ENCODE measurements at places on chromosomes 3 and 15.

- no peak for DNase-seq
Measured at GRCh38 chr3:144663456-144664436, 692.1 kb downstream of the DIPK2A start.

GRCh38 chr3:40254891-40255290 is 54.6 kb upstream of the EIF1B start:
- DNase-seq, result no peak

GRCh38 chr3:8824238-8824637 is 54.8 kb upstream of the OXTR start:
- no peak for DNase-seq

DNA sequence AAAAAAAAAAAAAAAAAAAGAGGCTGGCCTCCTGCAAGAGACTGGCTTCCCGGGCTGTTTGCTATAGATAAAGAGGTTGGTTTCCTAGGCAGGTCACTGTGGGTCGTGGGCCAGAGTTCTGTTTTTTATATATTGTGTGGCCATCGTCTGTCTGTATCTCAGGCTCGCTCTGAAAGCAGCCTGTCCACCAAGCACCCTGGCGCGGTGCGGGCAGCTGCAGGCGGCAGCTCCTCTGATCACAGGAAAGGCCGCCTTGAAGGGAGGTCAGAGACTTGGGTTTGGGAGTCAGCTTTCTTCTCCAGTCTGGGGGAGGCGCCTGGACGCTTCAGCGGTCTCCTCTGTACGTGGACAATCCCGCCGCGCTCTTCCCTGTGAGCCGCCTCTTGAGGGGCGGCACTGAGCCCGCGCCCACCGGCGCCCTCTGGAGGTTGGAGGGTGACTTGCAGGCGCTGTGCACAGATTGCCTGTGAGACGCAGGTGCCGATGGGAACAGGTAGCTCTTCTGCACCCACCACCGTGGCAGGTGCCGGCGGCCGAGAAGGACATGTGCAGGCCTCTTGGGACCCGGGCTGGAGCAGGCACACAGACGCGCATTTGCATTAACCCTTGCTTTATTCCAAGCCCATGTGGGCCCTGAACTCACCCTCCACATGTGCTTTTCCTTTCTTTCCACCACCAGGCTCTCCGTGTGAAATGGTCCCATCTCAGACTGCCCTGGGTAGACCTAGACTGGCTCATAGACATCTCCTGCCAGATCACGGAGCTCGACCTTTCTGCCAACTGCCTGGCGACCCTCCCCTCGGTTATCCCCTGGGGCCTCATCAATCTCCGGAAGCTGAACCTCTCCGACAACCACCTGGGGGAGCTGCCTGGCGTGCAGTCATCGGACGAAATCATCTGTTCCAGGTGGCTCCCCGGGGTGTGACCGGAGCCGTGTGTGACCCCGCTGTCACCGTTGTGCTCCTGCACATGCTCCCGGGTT is 89.3 kb downstream of the LRRK1 start:
- DNase-seq, result peak; percentile 23

DNA sequence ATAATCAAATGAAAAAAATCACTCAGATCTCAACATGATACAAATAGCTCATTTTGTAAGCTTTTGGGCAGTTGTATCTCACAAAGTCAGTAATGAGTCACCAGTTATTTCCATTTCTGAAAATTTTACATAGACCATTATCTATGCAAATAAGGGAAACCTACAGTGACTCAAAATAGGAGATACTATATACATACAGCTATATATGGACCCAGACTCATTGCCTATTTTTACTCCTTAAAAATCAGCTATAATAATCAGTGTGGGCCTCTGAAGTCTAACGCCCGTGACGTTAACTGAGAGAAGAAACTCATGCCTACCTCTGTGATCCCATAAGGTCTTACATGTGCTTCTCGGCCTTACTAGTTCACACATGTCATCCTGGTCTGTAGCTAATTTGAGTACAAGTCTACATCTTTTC is 31.6 kb downstream of the LRIG1 start:
- no peak for DNase-seq

DNA sequence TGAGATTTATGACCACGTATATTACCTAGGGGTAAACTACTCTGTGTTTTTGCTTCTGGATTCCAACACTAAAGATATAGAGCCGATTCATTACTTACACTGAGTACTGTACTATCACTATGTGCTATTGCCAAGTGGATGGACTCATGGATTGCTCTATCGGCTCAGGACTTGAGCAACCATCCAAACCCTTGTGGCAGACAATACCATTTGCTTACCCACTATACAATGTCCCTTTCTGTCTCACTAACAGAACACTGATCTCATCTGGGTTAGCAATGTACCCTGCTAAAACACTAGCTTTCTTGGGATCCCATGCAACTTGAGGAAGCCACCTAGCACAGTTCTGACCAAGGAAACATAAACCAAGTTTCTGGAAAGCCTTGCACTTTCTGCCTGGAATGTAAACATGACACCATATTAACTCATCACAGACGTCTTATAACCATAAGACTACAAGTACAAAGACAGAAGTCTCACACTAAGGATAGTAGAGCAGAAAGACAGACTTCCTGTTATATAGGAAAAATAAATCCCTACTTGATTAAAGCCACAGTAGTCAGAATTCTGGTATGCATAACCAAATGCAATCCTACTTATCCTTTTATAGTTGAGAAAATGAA is 38.6 kb downstream of the HACD2 start:
- DNase-seq, result no peak

GRCh38 chr3:161413127-161413854 is 42.0 kb upstream of the SPTSSB start:
- no peak for DNase-seq

DNA sequence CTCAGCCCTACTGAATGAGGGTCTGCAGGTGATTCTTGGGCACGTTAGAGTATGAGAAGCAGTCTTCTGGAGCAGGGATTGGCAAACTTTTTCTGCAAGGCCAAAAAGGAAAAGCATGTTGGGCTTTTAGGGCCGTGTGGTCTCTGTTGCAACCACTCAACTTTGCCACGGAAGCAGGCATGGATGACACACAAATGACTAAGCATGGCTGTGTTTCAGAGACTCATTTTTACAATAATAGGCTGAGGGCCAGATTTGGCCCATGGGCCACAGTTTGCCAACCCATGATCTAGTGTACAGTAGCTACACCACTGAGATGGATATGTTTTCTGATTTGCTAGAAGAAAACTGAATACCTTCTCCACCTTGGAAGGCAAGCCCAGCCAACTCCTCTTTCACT is 66.1 kb upstream of the PRICKLE2 start:
- DNase-seq, result no peak

DNA sequence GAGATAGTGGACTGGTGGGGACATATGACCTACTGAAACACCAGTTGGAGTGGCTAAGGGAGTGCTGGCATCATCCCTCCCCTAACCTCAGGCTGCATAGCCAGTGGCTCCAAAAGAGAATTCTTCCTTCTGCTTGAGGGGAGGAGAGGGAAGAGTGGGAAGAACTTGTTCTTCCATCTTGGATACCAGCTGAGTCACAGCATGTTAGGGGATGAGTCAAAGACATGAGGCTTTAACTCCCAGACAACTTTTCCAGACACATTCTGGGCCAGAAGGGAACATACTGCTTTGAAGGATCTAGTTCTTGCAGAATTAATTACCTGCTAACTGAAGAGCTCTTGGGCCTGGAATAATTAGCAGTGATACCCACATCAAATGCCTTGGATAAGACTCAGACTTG is 36.8 kb upstream of the PEX5L start:
- DNase-seq, result no peak

GRCh38 chr15:77607894-77608261 is 24.8 kb downstream of the LINGO1 start:
- DNase-seq, result no peak

GRCh38 chr3:175222356-175222755 is 363.2 kb downstream of the NAALADL2 start:
- DNase-seq, result no peak

- DNase-seq, result no peak
Measured at GRCh38 chr3:69735893-69736292, 3.4 kb upstream of the MITF start.

DNA sequence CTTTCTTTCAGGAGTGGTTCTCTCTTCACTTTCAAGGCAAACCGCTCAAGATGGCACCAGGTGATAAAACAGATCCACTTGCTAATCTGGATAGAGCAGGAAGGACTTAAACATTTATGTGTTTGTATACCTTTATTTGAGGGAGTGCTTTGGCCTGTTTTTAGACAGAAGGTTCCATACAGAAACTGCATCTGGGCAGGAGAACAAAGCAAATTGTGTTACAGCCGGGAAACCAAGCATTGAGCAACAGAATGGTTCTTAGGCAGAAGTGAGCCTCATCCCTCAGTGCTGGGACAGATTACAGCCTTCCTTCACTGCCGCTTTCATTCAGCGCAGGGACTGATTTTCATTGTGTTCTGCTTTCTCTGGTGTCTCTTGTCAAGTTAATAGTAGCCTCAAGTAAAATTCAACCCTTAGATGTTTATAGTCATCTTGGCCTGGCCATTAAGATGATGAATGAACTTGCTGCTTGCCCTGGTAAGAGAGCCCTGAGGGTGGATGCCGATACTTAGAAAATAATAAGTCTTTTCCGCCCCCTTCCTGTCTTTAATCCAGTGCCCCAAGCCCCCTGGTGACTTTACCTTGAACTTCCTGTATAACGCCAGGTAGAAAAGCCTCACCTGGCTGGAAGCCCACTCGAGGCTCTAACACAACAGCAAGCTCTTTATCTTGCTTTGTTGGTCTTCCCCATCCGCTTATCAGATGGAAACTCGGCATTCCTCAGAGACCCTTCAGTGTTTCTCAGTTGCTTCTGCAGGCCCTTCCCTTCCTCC is 168.0 kb upstream of the CTDSPL start:
- no peak for DNase-seq

DNA sequence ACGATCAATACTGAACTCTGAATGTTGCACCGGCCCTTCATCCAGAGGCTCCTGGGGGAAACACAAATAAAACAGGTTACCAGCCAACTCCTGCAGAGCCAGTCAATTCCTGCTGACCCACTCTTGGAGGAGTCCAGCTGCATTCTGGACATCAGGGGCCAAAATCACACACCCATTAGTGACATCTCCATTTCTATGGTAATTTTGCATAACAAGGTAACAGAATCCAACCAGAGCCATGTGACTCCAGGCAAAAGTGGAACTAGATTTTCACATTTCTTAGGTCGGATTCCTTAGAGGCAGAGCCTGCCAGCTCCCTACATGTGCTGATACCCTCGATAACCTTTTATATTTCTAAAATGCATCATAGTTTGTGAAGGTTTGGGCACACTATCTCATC is 119.2 kb upstream of the CTNNB1 start:
- no peak for DNase-seq

DNA sequence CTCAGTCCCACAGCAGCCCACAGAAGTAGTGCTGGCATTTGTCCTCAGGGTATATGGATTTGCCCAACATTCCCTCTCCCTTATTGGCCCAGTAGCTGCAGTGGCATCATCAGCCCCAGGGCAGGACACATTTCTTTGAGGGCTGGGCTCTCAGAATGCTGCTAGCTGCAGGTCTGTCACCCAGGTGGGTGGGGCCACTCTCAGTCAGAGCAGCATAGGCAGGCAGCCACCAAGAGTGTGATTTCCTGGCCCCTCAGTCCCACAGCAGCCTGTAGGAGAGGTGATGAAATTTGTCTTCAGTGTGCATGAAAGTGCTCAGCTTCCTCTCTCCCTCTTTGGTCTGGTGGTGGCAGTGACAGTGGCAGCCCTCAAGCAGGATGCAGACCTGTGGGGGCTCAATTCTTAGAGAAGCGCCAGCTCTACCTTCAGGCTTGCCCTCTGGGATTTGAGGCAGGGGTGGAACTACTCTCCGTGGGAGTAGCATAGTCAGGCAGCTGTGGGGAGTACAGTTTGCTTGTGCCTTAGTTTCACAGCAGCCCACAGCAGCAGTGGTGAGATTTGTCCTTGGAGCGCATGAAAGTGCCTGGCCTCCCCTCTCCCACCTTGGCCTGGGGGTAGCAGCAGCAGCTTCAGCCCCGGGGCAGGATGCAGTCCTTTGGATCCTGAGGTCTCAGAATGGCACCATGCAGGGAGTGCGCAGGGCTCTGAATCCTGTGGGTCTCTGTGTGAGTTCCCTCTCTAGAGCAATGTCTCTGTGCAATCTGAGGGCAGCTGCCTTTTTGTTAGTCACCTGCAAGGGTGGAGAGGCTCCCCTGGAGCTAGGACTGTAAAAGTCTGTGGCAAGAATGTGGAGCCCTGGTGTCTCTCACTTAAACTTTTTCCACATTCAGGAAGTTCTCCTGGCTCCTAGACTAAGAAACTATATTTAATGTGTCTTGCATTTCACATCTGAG is 1229.1 kb downstream of the ROBO2 start:
- no peak for DNase-seq

DNA sequence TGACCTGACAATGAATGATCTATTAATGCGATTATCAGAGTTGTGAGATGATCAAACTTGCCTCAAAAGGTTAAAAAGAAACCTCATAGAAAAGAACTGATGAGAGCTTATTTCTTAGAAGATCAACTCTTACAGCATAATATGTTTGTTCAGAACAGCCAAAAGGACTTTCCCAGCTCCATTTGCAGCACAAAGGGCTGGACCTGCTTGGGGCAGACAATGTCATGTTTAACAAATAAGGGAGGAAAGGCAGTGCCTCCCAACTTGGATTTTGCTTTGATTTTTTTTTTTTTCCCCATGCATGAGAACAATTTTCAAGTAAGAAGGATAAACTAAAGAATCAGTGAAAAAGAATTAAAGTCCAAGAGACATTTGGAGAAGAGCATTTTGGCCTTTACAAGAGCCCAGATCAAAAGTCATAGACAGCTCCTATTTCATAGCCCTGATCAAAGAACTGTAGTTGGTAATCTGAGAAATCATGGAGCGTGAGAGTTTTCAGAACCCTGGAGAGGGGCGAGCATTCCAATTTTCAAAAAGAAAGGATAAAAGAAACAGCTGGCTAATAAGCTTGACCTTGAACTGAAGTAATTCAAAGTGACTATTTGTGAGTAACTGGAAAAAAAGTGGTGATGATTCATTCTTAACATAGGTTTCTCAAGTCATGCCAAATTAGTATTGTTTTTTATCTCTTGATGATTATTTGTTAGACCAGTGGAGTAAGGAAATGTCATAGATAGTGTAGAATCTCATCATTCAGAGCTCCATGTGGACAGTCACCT is 136.0 kb upstream of the CFAP20DC start:
- no peak for DNase-seq

DNA sequence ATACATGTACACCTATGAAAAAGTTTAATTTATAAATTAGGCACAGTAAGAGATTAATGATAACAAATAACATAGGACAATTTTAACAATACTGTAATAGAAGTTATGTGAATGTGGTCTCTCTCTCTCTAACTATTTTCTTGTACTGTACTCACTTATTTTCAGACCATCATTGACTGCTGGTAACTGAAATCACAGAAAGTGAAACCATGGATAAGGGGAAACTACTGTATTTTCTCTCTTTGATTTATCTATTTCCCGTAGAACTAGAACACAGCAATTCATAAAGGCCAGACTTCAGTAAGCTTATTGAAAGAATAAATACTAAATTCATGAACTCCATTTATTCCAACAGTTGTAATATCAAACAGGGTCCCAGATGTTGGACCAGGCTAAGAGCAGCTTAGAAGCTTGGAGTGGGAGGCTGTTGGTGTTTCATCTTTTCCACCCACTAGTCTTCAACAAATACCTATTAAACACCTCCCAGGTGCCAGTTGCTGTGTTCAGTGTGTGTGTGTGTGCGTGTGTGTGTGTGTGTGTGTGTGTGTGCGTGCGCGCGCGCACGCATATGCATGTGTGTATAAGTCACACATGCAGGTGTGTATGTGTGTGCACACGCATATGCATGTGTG is 235.4 kb downstream of the FOXP1 start:
- no peak for DNase-seq
